ENCODE measurements at places on chromosomes 1 and 21.

DNA sequence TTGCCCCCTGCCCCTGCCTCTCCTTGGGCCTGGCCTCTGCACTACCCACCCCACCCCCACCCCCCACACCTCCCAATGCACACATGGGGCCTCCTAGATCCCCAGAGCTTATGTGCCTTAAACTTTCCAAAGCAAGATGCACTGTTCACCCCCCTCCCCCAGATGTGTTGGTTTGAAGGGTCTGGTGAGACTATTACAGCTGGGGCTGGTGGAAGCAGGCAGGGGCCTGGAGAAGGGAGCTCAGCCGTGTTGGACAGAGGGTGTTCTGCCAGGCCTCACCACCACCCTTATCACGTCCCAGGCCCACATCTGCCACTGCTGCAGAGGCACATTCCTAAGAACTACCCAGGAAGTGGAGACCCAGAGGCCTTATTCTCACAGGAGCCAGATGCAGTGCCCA lies 18.3 kb upstream of the RSPO1 start:
- no peak for DNase-seq

- DNase-seq, result no peak
Measured at GRCh38 chr1:87915771-87916170, 587.1 kb downstream of the LMO4 start.

GRCh38 chr1:205601205-205601604 lies 30.6 kb downstream of the ELK4 start:
- no peak for DNase-seq

DNA sequence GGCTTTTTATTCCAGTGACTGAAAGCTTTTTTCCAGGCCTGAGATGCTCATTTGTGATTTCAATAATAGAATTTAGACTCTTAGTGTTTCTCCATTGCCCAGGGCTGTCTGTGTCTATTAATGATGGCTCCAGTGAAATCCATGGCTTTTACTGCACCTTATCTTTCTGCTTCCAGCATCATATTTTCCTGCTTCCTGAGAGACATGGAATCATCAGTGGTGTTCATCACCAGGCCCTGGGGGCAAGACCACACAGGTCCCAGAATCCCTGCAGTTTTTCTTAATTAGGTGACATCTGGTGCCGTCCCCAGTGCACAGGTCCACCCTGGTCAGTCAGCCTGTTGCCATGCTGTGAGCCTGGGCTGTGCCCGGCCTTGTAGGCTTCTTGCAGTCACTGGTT lies 15.5 kb downstream of the NT5C1A start:
- DNase-seq, result no peak

DNA sequence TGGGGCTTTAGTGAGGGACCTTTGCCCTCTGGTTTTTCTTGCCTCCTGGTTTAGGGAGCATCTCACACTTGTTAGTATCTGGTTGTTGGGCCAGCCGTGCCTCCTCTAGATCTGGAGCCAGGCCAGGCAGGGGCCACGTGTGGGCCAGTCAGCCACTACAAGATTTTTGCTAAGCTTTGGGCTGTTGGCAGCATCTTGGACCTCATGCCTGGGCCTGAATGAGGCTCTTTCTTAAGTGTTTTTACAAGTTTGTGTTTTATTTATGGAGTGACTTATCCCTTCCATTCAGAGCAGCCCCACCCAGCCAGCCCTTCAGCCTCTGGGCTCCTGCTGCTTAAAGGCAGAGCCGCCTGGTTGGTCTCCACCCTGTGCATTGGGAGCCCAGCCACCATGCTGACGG lies 1.6 kb upstream of the SH3BGRL3 start:
- peak; percentile 28 for DNase-seq

- DNase-seq, result no peak
Measured at GRCh38 chr1:212593821-212594251, 14.7 kb upstream of the ATF3 start.

DNA sequence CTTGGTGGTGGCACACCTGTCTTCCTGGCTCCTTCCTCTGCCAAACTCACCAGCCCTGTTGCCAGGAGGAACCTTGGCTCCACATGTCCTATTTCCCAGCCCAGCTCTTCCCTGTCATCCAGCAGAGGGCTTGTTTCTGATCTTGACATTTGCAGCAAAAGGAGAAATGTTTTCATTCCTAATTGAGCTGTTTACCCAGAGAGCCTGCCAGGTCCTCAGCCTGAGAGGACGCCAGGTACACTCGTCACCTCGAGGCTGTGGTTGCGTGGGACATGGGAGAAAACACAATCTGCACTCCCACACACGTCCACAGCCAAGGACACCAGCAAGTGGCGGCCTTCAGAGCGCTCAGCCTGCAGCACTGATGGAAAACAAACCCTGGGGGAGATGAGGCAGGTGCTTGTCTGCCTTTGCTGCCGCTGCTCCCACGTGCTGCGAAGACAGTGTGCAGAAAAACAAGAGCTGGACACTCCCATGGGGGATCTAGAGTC lies 132.8 kb upstream of the CD34 start:
- DNase-seq, result no peak

GRCh38 chr1:93629101-93630059 lies 52.3 kb downstream of the BCAR3 start:
- DNase-seq, result no peak

DNA sequence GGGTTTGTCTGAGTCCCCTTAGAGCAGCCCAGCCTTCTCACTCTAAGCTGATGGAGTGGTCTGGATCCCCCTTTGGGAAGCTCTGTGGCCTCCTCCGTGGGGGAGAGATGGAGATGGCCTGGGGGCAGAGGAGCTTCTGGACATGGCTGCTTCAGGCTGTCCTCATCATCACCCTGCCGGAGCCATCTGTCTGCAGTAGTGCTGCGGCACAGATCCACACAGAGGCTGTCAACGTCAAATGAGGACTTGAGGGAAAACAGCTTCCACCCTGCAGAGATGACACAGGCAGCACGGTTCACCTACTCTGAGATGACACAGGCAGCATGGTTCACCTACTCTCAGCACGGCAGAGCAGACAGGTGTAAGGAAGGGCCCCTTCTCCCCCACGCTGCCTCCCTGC lies 134.3 kb downstream of the IGSF21 start:
- DNase-seq, result no peak

GRCh38 chr1:110285316-110285715 lies 53.9 kb upstream of the RBM15 start:
- no peak for DNase-seq

DNA sequence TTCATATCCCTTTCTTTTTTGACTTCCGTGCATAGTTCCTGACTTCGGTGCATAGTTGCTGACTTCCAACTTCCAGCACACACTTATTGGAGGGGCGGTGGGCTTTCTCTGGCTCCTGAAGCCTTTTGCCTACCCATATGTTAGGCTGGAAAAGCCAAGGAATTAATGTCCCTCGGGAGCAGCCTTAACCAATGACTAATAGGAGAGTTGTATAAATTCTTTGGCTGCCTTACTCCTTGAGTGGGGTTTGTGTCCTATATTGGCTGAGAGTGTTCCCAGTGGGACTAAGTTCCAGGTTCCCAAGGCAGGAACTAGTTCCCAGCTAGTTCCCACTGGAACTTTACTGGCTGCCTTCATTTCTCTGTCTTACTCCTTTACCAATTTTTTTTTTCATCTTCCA lies 105.7 kb downstream of the ZNF326 start:
- no peak for DNase-seq

DNA sequence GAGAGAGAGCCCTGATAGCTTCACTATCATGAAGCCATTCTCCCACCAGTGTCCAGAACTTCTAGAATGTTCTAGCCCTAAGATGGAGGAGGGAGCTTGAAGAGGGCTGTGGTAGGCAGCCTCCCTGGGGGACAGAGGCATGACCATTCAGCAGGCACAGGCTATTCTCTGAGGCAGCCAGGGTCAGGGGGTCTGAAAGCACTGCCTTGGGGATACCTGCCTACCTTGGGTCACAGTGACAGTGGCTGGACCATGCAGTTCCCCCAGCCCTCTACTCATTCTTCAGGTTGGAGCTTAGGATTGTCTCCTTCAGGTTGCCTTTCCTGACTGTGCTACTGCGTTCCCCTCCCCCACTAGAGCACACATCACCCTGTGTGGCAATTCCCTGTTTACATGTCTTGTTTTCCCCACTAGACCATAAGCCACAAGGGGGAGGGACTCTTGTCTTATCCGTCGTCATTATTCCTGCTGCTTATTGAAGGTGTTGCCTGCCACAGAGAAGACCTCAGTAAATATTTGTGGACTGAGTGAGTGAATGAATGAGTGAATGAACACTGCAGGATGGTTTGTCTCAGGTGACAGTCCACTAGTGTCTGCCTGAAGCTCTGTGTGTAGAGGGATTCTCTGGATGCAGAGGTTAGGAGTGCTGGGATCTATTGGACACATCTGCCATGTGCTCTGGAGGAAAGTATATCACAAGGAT lies 5.2 kb downstream of the ZDHHC18 start:
- no peak for DNase-seq
